Jurkat, Clone E6-1 (cell line): ENCODE measurements at places on chromosomes 7 and 10.

DNA sequence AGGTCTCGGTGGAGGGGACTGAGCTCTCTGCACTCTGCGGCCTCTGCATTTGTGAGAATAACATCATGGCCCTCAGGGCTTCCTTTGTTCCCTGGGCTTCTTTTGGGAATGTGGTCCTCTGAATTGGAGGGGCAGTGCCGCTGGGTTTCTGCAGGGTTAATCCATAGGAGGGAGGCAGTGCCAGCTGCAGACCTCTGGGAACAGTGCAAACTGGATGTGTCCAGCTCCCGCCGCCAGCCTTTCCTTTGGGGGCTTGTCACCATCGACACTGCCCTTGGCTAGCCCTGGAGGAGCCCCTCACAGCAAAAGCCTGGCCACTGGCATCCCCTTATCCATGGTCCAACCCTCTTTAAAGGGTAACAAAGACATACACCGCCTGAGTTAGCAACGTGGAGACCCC is 174.0 kb downstream of the WDR37 start:
- DNase-seq, result no peak

DNA sequence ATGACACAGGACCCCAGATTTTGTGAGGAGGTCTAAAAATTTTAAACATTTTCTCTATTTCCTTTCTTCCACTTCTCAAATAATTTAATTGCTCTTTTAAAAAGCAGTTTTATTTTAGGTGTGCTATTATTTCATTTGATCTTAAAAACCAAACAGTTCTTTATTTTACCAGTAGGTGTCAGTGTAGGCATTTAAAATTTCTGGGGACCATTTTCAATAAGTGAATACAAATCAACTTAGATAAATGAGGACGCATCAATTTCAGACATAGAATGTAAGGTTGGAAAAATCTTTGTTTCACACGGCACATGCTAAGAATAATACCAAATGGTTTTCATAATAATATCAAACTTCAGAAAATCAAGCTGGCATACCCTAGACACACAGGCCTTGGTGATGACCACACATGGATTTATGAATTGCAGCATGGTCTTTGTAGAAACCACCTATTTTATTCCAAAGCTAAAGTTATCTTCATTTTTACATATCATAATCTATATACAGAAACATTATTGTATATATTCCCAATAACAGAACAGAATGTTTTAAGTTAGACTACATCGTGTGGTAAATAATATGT is 127.6 kb upstream of the SLC26A5 start:
- peak; percentile 41 for DNase-seq

- DNase-seq, result peak; percentile 49
Observed at GRCh38 chr7:146115851-146116520, 615 bp upstream of the CNTNAP2 start.

DNA sequence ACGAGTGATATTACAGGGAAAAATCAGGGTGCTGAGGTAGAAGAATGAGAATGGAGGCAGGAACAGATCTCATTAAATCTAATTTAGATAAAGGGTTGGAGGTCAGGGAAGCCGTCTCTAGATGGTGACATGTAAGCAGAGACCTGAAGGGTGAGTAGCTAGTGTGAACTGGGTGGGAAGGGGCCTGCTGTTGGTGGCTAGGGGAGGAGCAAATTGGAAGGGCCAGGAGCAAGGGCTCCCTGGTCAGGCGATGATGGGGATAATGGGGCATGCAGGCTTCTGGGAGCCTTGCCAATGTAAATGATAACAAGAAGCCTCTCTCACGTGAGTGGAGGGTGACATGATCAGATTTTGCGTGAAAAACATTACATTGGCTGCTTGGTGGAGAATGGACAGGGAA is 76.3 kb downstream of the WDFY4 start:
- no peak for DNase-seq

DNA sequence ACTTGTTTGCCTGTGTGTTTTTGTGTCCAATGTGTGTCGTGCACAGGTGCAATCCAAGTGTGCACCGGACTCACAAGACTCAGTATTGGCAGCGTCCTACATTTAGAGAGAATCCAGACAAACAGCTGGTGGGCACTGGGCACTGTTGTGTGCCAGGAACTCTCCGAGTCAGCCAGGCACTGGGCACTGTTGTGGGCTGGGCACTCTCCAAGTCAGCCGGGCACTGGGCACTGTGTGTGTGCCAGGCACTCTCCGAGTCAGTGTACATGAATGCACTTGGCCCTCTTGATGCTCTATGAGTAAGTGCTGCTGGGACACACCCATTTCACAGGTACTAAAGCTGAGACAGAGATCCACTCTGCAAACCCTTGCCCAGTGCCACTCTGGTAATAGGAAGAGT is 303.5 kb downstream of the PTPRN2 start:
- no peak for DNase-seq

DNA sequence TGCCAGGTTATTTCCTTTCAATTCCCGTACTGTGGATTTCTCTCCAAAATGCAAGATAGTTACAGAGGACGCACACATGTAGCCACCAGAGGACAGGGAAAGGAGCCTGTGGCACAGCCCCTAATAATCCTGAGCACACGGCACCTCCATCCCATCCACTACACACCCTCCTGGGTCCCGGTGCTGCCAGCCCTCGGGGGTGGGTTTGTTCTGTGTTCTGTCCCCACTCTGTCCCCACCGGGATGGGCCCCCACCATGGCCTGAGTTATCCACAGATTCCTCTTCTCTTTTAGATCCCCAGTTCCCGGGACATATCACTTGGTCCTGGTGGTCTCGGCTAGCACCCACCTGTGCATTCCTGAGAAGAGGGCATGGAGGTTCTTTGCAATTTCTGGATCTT is 196.9 kb upstream of the PPP2R2D start:
- no peak for DNase-seq

GRCh38 chr7:5421714-5422395 is 1.8 kb downstream of the TNRC18 start:
- DNase-seq, result no peak

DNA sequence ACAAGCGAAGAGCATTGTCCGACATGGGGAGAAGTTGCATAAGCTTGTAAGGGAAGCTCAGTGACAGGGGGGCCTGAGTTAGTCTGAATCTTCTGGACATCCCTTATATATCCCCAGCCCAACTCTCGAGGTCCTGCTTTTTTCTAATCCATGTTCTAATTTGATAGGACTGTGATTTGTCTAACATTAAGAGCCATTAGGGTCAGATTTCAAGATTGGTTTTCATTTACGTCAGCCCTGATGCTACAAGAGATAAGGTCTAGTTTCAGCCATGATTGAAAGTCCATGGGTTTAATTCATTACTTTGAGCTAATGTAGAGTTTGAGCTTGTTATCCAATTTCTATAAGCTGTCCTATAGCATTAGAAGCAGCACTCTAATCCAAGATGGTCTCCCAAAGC is 20.3 kb downstream of the TLX1 start:
- DNase-seq, result no peak

DNA sequence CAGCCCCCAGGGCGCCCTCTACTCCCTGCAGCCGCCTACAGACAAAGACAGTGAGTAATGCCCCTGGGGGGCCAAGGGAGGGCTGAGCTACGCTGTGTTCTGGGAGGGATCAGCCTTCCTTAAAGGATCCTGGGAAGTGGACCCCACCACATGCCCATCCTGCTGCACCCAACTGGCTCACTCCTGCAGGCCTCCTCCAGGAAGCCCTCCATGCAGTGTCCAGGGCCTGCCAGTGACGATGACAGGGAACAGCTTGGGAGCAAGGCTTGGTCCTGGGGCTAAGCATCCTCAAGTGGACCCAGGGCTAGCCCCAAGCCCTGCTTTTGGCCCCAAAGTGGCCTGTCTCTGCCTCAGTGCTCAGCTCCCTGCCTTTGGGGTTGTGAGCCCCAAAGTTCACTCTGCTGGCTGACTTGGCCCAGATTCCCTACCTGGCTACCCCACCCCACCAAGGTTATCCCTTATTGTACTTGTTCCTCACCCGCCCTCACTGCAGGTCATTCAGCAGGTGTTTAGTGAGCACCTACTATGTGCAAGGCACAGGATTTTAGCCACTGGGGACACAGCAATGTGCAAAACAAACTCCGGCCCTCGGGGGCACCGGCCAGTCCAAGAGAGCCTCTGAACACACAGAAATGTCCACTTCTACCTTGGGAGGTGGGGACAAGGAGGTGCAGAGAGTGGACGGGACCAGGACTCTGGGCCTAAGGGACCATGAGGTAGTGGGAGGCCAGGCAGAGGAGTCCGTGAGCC is 83.5 kb downstream of the MYL10 start:
- DNase-seq, result no peak

DNA sequence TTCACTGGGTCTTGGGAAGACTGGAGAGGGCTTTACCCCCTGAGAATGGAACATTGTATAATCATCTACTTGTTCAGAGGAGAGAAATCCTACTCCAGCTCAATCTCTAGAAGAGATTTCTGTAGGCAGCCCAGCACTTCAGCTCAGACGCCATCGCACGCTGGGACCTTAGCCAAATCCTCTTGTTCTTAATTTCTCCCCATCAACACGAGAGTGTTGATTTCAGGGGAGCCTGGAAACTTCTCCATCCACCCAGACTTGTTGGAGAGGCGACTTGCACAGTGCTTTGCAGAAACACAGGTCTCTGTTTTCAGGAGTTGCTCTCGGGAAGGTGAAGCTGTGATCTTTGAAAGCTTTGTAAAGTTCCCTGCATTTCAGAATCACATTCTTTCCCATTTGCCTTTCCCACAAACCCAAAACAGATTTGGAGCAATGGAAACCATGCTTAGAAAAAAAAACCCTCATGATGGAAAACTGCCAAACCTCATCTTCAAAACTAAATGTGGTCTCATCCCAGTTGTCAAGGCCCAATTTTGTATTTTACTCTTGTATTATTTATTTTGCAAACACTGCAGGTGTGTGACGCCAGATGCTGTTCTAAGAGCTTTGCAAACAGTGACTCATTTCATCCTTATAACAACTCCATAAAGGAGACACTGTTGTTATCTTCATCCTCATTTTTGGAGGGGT is 60.9 kb downstream of the CALML3 start:
- no peak for DNase-seq

DNA sequence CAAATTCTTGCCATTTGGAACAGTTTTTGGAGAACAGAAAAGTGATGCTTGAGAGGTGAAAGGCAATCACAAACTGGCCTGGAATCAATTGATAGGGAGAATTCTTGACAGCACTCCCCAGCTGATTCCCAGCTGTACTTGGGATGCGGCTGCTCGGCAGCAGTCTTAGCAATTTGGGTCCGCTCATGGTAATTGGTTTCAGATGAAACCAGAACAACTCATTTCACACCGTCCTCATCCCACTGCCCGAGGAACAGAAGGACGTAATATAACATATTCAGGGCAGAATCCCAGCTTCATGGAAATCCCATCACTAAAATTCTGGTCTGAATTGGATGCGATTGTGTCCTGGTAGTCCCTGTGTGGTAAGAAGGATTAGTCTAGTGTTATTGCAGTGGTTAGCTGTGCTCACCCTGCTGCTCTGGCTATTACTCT is 223.3 kb upstream of the FERD3L start:
- no peak for DNase-seq

DNA sequence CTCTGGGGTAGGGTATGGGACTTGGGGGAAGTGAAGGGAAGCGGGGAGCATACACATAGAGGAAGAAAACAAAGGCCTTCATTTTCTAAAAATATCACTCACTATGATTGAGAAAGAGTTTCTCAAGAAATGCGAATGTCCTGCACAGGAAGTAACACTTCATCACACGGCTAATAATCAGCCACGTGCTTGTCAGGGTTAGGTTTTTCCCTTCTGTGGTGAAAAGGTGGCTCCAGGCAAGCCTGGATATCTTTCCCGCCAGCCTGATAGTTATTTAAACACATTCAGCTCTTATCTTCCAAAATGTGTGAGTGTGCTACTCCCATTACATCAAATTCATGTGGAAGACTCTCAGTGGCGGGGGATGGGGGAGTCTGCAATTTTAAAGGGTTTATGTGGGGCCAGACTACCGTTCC is 166.4 kb upstream of the ADO start:
- DNase-seq, result no peak

- no peak for DNase-seq
Observed at GRCh38 chr7:111783854-111784253, 221.6 kb upstream of the IMMP2L start.

GRCh38 chr10:68032113-68032512 is 43.0 kb downstream of the HERC4 start:
- DNase-seq, result no peak

GRCh38 chr7:69419934-69420333 is 178.3 kb upstream of the AUTS2 start:
- no peak for DNase-seq

- DNase-seq, result no peak
Observed at GRCh38 chr10:94131885-94132284, 138.2 kb downstream of the PLCE1 start.

GRCh38 chr10:43749940-43750552 is 101.4 kb upstream of the ZNF32 start:
- no peak for DNase-seq

DNA sequence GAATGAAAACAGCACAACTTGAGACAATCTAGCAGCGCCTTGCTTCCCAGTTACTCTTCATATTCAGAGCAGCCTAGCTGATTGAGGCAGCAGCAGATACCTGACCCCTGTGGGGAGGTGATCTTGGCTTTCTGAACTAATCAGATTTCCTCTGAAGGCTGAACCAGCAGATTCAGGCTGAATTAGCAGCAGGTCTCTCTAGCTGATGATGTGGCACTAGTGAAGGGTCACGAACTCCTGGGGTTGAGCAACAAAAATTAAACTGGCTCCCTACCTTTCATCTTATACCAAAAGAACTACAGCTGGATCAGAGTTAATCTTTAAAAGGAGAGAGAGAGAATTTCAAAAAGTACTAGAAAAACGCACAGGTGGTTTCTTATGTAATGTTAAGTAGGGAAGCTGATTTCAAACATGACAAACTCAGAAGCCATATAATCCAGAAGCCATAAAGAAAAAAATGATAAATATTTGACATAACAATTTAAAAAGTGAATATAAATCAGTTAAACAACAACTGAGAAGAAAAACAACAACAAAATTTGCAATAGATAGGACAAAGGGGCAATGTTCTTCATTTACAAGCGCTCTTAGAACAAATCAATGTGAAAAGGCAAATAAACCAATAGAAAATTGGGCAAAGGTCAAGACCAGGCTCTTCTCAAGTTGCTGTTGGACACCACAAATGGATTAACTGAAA is 13.5 kb downstream of the SLC25A13 start:
- DNase-seq, result no peak

DNA sequence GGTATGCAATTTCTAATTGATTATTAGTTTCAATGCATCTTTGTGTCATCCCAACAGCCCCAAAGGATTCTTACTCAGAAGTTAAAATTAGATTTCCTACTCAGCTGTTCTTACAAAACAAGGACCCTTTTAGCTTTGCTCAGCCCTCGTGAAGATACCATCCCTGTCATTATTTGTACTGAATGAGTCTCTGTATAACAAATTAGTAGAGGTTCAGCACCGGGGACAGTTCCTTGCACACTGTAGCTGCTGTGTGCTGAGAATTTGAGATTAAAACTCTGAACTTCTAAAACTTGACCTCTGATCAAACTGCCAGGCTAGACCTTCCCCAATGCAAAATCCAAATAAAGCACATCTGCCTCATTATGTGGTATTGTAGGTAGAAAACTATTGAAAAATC is 299.1 kb downstream of the LHFPL3 start:
- DNase-seq, result peak; percentile 39
